Germinal center (tissue), 1 donor: ENCODE measurements at places on chromosomes 7 and 10.

DNA sequence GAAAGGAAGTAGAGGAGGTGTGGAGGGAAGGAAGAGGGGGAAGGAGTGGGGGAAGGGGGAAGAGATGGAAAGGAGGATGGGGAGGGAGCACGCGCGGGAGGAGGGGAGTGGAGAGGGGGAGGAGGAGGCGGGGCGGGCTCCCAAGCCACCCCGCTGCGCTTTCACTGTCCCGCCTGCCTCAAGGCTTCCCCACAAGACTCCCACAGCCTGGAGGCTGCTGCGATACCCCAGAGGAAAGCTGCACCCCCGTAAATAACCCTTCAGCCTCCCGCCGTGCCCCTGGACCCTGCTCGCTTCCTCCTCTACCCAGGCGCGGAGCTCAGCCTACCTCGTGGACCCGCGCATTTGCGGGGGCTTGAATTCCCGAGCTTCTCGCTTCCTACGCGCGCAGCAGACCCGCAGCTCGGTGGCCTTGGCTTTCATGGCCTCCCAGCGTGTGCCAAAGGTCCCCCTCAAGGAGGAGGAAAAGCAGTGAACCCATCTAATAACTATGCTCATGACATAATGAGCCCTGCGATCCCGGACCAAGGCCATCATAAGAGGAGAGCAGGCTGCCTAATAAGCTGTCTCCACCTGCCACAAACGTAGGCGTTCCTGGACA lies at the start of gene C10orf67:
TSS of gene C10orf67 (minus strand) at position 557 of the 601 bp plus-strand sequence. CDS start at position 534, 23 bp downstream.
- peak; percentile 42 for DNase-seq

GRCh38 chr7:18796216-18796615 lies 300.7 kb downstream of the HDAC9 start:
- no peak for DNase-seq

DNA sequence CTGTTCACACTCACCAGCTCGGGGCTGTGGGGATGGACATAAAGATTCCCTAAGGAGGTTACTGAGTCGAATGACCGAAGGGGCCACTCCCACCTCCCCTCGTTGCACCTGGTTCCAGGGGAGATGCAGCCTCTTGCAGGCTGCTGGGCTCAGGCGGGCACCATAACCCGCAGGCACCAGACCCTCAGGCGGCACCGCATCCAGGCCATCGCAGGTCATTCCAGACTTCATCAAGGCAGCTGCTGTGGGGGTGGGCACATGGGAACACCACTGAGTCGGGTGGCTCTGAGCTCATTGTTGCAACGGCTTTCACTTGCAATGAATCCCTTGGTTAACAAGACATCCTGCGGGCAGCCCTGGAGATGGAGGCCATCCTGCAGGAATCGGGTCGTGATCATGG lies 221.7 kb downstream of the TCERG1L start:
- DNase-seq: no peak

GRCh38 chr7:123798532-123799188 lies 46.3 kb upstream of the HYAL4 start:
- DNase-seq: no peak

- no peak for DNase-seq
Observed at GRCh38 chr7:52944921-52945320, 90.5 kb upstream of the POM121L12 start.
